NCI-H1105 treated with DMSO at 0.1 percent for 48 hours (cell line): ENCODE measurements at places on chromosomes 3 and 15.

DNA sequence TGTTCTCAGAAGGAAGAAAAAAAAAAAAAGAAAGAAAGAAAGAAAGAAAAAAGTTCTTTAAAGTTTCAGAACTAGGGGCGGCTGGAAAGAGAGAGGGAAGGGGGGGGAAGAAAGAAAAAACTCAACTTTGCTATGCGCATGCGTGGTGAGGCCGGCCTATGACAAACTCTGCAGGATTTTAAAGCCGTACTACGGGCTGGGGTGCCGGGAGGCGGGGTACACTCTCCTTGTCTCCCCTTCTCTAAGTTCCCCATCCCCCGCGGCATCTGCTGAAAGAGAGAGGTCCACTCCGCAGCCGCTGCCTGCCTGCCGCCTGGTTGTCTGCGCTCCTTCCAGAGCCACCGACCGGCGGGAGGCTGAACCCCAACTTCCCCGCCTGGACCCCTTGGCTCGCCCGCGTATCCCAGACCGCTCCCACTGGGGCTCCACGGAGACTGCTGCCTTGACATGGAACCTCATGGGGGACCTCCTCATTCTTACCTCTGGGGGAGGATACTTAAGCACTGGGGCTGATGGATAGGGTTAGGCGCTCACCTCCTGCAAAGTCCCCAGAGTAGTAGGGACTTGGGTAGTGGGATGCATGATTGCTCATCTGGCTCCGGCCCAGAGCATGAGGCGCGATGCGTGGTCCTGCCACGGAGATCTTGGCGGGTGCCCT is 1.4 kb upstream of the WNT5A start:
- peak; percentile 13 for DNase-seq

DNA sequence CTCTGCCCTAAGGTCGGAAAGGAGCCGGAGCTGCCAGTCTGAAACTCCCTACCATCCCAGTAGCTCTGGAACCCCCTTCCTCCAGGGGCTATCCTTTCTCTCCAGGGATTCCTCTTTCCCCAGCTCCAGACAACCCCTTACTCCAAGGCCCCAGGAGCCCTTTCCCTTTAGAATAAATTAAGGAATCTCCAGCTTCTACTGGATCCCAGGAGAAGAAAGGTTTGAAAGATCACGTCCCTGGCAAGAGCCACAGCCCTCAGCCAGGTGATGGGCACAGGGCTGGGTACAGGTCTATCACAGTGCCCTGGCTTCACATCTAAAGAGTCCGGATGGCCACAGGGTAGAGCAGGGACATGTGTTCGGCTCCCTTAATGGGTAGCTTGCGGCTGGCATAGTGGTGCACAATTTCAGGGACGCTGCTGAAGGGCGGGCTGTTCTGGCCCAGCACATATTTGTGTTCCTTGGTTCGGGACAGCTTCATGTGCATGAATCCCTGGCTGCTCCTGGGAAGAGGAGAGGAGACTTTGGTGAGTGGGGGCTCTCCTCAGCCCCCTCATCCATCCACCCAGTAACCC is 20.0 kb downstream of the SHF start:
- no peak for DNase-seq

GRCh38 chr3:60079076-60079475 is 1029.3 kb upstream of the CFAP20DC start:
- DNase-seq, result no peak

GRCh38 chr15:39247574-39247973 is 333.3 kb upstream of the THBS1 start:
- DNase-seq, result no peak

- no peak for DNase-seq
Measured at GRCh38 chr3:47407237-47407636, 26.4 kb downstream of the PTPN23 start.

DNA sequence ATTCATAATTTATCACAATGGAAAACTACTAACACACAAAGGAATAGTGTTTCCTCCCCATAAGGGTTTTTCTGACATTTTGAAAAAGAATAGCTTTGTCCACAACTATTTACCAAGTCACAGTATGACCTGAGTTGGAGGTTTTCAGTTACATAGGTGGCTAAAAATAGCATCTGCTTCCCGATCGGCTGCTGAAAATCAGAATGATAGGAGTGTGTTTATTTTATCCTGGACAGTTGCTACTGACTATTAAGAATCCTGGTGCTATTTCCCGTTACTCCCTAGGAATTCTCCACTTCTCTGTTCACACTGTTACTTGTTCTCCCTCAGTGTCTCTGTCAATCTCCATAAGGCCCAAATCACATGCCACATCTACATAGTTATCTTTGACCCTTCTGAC is 353.9 kb upstream of the RARB start:
- DNase-seq, result no peak

DNA sequence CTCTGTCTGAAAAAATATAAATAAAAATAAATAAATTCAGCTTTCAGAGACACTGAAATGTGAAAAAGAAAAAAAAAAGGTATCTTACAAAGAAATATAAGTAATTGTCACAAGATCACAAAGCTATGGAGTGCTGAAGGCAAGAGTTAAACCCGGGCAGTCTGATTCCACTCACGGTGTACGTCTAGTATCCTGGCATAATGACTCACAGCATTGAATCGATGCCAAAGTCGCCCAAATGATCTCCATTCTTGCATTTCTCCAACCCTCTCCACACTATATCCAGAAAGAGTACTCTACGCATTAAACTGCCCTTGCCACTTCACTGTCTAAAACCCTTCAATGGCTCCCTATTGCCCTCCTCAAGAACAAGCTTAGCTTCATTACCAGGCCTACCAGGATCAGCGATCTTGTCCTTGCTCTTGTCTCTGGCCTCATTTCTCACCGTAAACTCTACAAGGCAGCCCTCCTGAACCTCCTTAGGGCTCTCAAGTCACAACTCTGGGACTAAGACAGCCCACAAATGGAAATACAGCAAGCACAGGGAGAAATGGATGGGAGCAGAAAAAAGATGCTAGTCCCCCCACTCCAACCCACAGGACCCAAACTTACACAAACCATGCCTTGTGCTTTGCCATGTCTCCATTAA is 7.7 kb downstream of the SUCLG2 start:
- no peak for DNase-seq

- no peak for DNase-seq
Measured at GRCh38 chr3:16877505-16877904, 7.2 kb upstream of the PLCL2 start.

GRCh38 chr3:66672830-66673229 is 172.0 kb upstream of the LRIG1 start:
- no peak for DNase-seq

GRCh38 chr15:81337241-81337640 is 13.3 kb upstream of the STARD5 start:
- DNase-seq, result no peak

DNA sequence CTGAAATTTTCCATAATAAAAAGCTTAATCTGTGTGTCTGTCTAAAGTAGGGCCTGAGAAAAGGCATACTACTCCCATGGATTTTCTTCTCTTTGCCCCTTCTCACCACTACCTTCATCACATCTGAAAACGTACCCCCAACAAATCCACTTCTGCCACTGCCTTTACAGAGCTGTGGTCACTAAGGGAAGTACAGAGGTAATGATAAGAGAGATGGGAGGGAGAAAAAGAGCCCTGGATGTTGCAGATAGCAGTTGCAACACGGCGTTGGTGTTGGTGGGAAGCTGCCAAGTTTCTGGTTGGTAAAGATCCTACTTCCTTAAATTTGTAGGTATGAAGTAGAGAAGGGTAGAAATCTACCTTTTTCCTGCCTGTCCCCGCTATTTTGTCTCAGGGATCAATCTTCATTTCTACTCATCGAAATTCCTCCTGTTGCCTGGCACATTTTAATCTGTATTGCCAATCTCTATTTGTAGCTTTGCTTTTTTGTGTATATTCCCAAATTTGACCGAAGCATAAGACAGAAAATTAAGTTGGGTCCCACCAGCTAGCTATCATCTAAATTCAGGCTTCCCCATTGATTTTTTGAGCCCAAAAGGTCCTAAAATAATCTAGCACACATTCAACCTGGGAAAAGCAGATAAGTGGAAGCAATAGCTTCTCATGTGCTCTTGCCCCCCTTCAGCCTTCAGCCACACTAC is 102.9 kb downstream of the TFDP2 start:
- DNase-seq, result no peak

DNA sequence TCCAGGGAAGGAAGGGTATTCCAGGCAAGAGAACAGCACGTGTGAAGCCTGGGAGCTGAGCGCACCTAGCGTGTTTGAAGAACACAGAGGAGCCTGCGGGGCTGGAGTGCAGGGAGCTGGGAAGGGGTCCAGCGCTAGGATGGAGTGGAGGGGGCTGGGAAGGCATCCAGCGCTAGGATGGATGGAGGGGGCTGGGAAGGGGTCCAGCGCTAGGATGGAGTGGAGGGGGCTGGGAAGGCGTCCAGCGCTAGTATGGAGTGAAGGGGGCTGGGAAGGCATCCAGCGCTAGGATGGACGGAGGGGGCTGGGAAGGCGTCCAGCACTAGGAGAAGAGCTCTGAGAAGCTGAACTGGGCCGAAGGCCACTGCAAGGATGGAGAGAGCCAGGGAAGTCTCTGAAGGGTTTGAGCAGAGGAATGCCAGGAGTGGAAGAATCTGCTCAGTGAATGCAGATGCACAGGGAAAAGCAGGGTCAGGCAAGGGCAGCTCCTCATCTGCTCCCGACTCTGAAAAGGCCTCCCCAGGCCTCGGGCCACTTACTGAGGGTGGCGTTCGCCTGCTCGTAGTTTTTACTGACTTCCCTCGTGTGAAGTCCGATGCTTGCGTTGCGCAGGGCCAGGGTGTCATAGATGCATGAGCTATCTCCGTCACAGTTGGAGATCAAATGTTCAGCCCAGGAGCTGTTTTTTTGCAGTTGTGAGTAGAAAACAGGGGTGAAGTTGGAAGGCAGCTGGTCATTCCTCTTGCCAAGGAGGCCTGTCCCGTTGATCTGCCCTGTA is 39.8 kb downstream of the MUC20 start:
- DNase-seq, result peak; percentile 98

GRCh38 chr15:80710635-80711554 is 15.8 kb downstream of the ABHD17C start:
- no peak for DNase-seq

DNA sequence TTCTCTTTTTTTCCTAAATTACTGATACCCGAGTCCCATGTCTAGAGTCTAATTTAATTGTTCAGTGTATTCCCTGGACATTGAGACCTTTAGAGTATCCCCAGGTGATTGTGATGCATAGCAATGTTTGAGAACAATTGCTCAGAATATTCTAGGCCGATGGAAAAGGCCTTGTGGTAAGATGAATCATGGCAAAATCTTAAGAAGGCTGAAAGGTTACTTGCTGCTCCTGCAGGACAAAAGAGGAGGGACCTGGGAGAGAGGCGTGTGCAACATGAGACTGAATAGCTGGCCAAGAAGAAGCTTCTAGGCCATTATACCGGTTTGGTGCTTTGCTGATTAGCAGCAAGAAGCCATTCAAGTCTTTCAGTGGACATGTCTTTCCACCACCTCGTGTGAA is 256.6 kb downstream of the ROBO2 start:
- DNase-seq, result no peak

GRCh38 chr3:193236599-193236998 is 4.4 kb upstream of the PLAAT1 start:
- no peak for DNase-seq

DNA sequence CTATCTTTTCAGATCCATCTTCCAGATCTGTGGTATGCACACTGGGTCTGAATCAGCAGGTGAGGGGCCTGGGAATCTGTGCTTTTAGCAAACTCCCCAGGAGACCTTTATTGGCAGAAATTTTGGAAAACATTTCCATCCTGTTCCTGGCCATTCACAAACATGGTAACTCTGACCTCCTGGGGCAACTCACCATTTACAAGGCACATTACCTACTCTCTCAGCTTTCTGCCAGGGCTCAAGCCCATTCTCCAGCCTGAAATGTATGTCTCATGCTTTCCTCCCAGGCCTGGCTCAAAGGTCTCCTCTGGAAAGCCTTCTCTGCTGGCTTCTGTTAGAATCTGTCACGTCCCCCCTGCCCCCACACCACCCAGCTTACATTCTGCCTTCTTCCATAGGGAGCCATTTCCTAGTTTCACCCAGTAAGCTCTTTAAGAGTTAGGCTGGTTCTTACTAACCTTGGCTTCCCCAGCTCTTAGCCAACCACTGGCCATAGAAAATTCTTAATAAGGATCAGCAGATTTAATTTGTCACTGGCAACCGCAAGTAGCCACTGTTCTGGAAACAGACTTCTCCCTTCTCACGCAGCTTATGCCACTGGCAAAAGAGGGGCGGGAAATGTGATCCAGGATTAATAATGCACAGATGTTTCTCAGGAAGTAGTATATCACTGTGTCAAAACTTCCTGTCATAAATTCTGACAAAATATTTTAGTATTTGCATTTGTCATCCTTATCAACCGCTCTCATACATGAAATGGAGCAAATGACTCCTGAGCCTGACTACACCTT is 55.0 kb downstream of the RORA start:
- DNase-seq, result no peak

- peak; percentile 74 for DNase-seq
Measured at GRCh38 chr15:96340598-96341512, 10.4 kb downstream of the NR2F2 start.

- DNase-seq, result no peak
Measured at GRCh38 chr3:122694966-122695365, 14.3 kb downstream of the PARP14 start.
